ENCODE measurements at places on chromosomes 2 and 18.

- DNase-seq: no peak
These were observed 647.6 kb downstream of the CPS1 start for GRCh38 chr2:211203986-211204385.

- DNase-seq: no peak
These were observed 15.9 kb downstream of the TRIB2 start for GRCh38 chr2:12732651-12733050.

- DNase-seq: no peak
These were observed 178.8 kb upstream of the CHST9 start for GRCh38 chr18:27363872-27364271.

- DNase-seq: no peak
These were observed 194.1 kb upstream of the CCDC68 start for GRCh38 chr18:55153346-55153745.

DNA sequence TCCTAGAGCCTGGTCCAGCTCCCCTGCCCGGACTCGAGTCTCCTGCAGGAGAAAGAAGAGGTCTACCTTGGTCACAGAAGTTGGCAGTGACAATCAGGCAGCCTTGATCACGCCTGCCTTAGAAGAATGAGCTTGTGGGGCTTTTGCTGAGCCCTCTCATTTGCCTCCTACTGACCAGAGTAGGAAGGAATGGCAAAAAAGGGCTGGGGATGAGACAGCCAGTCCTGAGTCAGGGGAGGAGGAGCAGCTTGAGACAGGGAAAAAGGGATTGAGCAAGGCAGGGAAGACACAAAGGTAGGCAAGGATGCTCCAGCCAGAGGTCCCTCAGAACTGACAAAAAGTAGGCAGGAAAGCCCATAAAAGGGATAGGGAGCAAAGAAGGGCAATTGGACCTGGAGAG, 6.0 kb downstream of the WDR54 start:
- DNase-seq: no peak

GRCh38 chr2:42613281-42614064, 45.0 kb downstream of the MTA3 start:
- no peak for DNase-seq

DNA sequence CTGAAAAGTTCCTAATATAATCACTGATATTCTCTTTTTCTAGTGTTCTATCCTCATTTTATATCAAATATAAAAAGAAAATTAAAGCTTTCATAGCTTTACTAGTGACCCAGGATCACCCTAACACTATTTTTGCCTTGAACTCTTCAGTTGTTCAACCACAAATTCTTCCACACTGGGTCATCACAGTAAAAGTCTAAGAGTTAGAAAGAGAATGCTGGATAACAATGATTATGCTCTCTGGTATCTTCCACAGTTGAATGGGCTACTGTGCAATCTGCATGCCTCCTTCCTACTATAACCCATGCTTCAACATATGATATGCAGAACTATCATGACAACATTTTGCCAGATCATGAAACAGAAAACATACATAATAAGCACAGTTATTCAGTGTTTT, 32.3 kb downstream of the CHN1 start:
- DNase-seq: no peak

GRCh38 chr18:28013066-28013465, 163.9 kb downstream of the CDH2 start:
- DNase-seq: no peak

DNA sequence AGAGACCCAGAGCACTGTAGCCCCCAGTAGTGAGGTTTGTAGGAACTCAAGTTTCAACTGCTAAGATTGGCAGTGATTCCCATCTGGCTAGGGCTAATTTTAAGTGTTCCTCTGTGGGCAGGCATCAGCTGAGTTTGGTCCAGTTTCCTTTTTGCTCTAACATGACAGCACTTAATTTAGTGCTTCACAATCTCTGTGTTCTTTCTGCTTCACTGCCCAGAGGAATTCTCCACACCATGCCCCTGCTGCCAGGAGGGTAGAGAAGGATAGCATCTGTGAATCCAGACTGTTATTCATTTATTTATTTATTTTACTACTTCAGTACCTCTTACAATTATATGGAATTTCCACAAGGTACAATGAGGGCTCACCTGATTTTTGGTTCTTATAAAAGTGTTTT, 549.9 kb upstream of the FSIP2 start:
- DNase-seq: no peak

- DNase-seq: no peak
These were observed 8.0 kb upstream of the SESTD1 start for GRCh38 chr2:179272406-179273192.

GRCh38 chr2:199488772-199489400, 31.1 kb upstream of the SATB2 start:
- DNase-seq: peak; percentile 72

- DNase-seq: no peak
These were observed 362.2 kb upstream of the KCNH7 start for GRCh38 chr2:163200741-163201140.

- no peak for DNase-seq
These were observed 7.7 kb upstream of the POU3F3 start for GRCh38 chr2:104845946-104846785.

DNA sequence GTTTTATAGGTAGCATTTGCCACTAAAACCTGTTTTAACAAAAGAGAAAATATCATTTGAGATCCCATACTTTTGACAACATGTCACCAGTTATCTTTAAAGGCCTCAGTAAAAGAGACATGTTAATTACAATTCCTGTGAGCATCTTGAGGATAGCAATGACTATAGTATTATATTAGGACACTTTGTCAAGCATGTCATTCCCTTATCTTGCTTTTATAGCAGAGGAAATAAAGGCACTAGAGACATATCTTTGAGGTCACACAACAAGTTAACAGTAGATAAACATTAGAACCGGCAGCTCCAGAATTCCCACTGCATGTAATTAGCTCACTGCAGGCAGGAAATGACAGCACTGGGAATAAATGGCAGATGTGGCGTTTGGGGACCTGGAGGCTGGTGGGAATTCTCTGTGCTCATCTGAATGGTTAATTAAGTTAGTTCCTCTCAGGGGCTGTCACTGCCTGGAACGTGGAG, 25.9 kb downstream of the LYPD6B start:
- DNase-seq: no peak

DNA sequence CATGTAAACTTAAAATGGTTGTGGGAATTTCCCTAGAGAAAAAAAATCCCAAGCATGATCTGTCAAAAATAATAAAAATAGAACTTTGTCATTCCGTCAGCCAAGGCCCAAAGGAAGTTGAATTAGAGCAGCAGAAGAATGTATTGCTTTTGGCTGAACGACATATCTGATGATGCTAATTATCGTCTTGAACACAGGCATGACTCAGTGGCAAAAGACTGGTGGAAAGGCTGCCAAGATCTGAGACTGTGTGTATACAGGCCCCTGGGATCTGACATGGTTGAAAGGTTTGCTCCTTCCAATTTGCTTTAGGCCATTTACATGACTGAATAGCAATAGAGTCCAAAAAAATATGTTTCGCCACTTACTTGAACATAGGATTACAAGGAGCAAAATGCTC, 1057.1 kb upstream of the CRIM1 start:
- DNase-seq: no peak

DNA sequence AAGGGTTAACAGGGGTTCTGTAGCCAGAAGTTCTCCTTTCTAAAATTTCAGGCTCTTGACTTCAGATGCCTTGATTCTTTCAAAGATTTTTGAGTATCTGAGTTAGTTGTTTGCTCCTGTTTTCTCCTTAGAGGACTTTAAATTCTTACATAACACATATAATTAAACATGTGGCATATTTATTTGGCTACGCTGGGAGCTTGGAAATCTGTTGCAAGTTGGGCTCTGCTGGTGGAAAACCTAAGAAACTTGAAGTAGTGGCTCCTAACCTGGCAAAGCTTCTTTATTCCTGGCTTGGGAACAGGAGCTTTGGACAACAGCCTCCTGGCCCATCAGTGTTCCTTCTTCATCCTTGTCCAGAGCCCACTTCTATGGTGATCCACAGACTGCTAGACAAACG, 72.6 kb downstream of the VIT start:
- no peak for DNase-seq

DNA sequence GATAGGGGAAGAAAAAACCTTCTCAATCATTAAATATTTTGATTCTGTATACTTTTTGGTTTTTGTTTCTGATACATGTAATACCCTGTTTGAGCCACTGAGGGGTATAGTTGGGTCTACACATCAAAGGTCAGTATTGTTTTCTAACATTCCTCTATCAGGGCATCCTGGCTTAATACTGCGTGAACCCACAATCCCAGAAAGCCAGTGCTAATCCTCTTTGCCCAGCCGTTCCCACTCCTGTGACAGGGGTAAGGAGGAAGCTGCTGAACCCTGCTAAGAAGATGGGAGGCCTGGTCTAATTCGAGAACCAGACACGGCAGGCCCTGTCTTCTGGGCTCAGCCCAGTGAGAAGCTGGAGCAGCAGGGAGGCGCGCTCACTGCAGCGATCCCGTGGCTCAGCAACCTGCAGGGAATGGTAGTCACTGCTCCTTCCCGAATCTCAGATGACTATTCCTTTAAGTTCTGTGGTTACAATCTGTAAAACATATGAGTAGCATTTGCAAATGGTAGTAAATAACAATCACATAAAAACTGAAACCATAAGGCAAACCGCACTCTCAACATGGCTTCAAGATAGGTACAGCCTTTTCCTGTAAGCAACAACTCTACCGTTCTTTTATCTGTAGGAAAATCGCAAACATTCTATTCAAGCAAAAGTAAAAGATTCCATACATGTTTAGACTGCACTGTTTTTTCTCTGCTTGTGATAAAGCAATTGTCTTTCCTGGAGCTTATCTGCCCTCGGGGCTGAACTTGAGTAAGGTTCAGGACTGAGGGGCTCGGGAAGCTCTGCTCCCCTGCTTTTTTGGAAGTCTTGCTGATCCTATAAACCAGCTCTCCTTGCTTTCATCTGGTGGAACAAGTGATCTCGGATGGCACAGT, 87.0 kb downstream of the EPB41L3 start:
- DNase-seq: peak; percentile 71

DNA sequence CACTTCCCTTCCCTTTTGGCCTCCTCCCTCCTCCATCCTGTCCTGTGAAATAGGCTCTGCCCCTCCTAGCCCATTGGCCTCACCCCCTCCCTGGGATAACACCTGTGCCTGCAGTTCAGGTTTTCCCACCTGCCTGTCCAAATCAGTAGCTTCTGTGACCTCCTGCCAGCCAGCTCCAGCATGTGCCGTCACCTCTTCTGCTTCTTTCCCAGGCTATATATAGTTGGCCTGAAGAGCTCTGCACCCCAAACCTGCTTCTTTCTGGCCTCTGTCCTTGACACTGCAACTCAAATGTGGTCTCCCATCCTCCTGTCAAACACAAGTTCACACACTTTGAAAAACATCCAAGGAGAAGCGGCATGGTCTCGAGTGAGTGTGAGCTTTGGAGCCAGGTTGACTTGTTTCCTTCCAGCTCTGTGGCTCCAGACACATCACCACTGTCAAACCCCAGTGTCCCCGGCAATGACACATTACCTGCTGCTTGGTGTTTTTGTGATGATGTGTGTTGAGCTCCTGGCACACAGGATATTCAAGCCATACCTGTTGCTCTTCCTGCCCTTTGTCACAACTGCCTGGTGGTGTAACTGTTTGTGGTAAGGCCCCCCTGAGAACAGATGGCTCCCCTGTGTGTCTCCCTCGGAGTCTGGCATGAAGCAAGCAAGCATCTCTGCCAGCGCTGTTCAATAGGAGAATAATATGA, 143.6 kb upstream of the DAPL1 start:
- DNase-seq: no peak

- peak; percentile 72 for DNase-seq
These were observed 66.9 kb upstream of the SMAD2 start for GRCh38 chr18:47997338-47997780.

DNA sequence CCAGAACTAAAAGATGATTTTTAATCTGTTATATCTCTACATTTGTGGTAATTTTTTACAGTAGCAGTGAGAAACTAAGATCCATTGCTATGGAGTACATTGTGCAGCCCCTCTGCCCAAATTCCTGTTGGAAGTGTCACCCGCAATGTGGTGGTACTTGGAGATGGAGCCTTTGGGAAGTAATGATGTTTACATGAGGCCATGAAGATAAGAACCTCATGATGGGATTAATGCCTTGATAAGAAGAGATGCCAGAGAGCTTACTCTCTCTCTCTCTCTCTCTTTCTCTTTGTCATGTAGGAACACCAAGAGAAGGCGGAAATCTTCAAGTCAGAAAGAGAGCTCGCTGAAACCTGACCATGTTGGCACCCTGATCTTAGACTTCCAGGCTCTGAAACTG, 535.4 kb downstream of the PID1 start:
- no peak for DNase-seq

DNA sequence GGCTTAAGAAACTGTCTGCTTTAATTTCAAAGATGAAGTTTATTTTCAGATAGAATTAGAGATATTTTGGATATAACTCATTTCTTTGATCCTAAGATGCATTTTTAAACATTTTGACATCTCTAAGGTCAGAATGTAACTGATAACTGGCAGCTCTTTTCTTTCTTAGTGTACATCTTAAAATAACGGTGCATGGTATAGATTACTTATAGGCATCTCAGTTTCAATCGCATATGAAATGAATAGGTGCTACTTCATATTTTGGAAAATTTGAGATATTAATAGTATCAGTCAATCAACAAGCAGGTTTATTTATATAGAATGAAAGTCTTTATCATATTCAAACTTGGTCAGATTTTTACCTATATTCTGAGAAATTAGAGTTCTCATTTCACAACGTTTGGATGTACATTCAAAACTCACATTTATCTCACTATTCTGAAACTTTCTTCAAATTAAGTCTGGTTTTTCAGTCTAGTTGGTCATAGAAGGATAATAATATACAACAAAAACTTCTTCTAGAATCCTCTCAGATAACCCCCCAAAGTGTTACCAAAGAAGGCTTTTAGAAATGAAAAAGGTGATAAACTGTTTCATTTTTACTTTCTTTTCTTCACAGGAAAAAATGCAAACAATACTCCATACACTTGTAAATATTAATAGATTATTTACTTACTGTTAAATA, 122.8 kb upstream of the WDSUB1 start:
- no peak for DNase-seq

DNA sequence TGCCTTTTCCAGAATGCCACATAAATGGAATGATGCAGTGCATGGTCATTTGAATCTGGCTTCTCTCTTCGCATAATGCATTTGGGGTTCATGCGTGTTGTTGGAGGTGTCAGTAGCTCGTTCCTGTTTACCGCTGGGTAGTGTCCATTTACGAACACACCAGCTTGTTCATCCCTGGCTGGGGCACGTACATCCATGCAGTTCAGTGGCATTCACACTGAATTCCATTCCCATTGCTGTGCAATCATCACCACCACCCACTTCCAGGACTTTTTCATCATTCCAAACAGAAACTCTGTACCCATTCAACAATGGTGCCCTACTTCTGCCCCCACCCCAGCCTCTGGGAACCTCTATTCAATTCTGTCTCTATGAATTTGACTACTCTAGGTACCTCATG, 14.7 kb upstream of the CIDEA start:
- peak; percentile 20 for DNase-seq

GRCh38 chr2:86622519-86623042, 1.1 kb downstream of the RNF103 start:
- DNase-seq: no peak

DNA sequence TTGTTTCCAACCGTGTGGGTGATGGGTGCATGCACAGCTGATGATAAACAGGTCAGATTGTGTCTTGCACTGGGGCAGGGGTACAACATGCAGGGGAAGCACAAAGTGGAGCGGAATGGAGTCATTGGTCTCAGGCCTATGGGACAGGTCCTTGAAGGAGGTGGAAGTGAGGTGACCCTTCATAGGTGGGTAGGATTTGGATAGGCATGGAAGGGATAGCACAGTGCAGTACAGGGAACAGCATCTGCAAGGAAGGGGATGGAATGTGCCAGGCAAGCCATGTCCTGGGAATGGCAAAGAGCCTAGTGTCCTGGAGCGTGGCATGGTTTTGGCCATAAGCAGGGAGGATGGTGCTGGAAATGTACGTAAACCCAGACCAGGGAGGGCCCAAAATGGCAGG, 143.9 kb downstream of the CAPN13 start:
- peak; percentile 20 for DNase-seq
